ENCODE measurements at places on chromosomes 11 and 22.
A peak's percentile ranks its signal among the peaks of the same experiment; 100 is the strongest.

DNA sequence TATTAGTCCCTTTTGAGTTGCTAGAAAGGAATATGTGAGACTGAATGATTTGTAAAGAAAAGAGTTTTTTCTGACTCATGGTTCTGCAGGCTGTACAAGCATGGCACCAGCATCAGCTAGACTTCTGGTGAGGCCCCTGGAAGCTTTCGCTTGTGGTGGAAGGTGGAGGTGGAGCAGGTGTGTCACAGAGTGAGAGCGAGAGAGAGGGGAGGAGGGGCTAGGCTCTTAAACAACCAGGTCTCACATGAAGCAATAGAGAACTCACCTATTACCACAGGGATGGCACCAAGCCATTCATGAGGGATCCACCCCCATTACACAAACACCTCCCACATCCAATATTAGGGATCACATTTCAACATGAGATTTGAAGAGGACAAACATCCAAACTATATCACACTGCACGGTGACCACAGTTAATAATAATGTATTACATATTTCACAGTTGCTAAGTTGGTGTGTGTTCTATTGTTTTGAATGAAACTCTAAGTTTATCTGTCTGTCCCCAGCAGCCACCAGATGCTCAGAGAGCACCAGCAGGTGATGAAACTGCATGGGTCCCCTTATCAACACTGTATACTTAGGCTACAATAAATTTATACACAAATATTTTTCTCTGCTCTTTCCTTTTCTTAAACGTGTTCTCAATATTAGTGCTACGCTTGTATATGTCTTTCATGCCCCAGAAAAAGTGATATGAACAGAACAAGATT is 14.1 kb downstream of the ZFP91 start:
- DNase-seq: peak; percentile 8

GRCh38 chr11:120336641-120337354 is 585 bp downstream of the ARHGEF12 start:
- peak; percentile 53 for DNase-seq

- DNase-seq: no peak
Observed at GRCh38 chr11:93827363-93827762, 23.1 kb downstream of the VSTM5 start.

- DNase-seq: peak; percentile 78
Observed at GRCh38 chr11:72591785-72592502, 82.3 kb downstream of the PDE2A start.

GRCh38 chr11:3893311-3893710 is 37.8 kb downstream of the STIM1 start:
- no peak for DNase-seq

- no peak for DNase-seq
Observed at GRCh38 chr11:10429526-10429925, 25.5 kb upstream of the AMPD3 start.

- no peak for DNase-seq
Observed at GRCh38 chr22:48517039-48518030, 1310.3 kb downstream of the BRD1 start.

- DNase-seq: no peak
Observed at GRCh38 chr22:39985383-39986035, 9.2 kb upstream of the FAM83F start.

- peak; percentile 18 for DNase-seq
Observed at GRCh38 chr11:110430267-110431050, 711 bp downstream of the FDX1 start.

- DNase-seq: no peak
Observed at GRCh38 chr11:2886191-2886894, 768 bp upstream of the CDKN1C start.
